ENCODE measurements at places on chromosomes 2 and 18. TPM values are rescaled to one million over a fixed set of nuclear protein-coding genes. Genes with fewer than 3 reads are reported as not detected.

DNA sequence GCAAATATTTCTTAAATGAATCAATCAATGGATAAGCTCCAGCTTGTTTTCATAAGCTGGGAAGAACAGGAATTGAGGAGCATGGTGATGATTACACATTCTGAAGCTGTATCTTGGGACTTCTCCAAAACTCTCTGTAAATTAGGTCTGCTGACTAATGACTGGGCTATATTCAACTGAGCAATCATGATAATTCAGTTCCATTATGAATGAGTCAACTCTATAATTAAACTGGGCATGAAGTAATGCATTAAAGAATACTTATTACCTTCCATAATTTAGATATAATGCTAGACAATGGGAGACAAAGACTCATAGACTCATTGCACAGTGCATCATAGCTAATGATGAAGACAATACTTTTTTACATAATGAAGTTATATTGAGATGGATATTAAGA is 207.4 kb downstream of the CBLN2 start:
- no peak for DNase-seq

- no peak for DNase-seq
Measured at GRCh38 chr2:29246383-29247300, 131.4 kb downstream of the CLIP4 start.

DNA sequence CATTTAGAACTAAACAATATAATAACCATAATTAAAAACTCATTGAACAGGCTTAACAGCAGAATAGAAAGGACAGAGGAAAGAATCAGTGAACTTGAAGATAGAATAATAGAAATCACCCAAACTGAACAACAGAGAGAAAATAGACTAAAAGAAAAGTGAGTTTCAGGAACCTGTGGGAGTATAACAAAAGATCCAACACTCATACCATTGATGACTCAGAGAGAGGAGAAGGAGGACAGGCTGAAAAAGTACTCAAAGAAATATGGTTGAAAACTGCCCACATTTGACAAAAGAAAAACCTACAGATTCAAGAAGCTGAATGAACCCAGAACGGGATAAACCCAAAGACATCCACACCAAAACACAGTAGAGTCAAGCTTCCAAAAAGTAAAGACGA is 54.2 kb upstream of the FMNL2 start:
- no peak for DNase-seq

Gene GKN1
- not detected for total RNA-seq

Gene ASPRV1
- total RNA-seq = 11.2 TPM

Gene POTEJ
- not detected for total RNA-seq

DNA sequence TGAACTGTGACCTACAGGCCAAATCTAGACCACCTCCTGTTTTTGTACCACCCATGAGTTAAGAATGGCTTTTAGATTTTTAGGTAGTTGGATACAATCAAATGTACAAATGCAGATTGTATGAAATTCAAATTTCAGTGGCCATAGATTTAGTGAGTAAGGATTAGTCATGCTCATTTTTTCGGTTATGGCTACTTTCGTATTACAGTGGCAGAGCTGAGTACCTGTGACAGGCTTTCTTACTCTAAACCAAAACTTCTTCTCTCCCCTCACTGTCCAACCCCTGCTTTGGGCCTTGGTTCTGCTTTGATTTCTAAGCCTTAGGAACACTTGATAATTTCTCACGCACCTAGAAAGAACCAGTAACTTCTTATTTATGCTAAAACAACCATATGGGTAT is 82.1 kb downstream of the CDC42EP3 start:
- no peak for DNase-seq

Gene GYPC
- 50.4 TPM for total RNA-seq

Gene YPEL5
- 53.4 TPM for total RNA-seq

- DNase-seq = no peak
Measured at GRCh38 chr18:76643996-76644395, 149.0 kb upstream of the ZNF516 start.

GRCh38 chr18:34773961-34774766 is 64.1 kb downstream of the DTNA start:
- no peak for DNase-seq

DNA sequence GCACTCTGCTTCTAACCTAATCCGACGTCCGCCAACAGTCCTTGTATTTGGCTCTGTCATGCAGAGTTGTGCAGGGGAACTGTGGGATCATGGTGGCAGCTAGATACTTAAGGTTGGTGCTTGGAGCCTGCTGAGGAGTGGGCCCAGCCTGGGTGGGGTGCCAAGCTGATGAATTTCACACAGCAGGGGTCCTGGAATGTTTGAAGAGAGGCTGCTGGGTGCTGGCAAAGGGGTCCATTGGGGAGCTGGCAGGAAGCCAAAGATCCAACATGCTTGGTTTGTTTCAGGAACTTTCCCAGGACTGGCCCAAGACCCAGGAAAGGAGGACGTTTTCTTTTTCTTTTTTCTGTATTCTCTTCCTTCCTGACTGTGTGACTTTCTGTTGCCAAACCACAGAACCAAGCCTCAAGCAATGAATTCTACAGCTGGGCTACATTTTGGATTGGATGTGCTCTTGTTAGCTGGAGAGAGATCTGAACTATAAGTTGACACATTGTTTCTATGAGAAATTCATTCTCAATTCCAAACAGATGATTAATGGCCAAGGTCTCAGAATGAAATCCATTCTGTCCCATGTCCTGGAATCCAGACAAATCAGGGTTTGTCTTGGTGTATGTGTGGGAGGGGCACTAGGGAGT is 49.9 kb downstream of the DHRS9 start:
- DNase-seq = no peak

- DNase-seq = no peak
Measured at GRCh38 chr2:262117-262516, 1.7 kb downstream of the SH3YL1 start.

Gene TM4SF20
- not detected for total RNA-seq

Gene SNED1
- 116 TPM for total RNA-seq

DNA sequence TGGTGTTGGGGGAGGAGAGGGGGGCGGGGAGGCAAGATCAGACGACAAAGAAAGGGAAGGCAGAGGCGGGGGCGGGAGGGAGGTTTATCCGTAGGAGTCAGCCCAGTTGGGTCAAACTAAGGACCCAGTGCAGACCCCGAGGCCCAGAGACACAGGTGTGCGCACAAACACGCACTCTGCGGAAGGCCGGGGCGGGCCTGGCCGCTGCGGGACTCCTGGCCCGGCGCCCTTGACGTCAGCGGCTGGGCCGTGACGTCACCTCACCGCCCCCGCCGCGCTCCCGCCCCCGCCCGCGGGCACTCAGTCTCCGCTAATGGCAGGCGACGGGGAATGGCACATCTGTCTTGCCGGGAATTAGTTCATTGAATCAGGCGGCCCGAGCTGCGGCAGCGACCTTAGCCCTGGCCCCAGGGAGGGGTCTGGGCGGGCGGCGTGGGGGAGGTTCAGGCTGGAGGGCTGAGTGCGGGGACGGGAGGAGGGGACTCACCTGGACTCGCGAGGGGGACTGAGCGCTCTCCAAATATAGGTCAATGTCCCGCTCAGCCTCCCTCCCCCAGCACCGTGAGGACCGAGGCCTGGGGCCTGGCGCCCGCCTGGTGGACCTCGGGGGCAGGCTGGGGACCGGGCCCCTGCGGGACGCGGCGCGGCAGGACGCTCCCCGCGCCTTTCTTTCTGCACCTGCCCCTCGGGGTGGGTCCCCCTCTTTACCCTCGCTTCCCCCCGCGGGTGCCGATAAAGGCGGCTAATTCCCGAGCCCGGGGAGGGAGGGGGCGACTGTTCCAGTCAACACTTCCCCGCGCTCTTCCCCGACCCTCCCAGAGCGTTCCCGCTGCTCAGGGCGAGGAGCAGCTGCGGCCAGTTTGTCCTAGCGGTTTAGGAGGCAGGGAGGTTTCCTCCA is 15.5 kb upstream of the ECEL1 start:
- DNase-seq = no peak

DNA sequence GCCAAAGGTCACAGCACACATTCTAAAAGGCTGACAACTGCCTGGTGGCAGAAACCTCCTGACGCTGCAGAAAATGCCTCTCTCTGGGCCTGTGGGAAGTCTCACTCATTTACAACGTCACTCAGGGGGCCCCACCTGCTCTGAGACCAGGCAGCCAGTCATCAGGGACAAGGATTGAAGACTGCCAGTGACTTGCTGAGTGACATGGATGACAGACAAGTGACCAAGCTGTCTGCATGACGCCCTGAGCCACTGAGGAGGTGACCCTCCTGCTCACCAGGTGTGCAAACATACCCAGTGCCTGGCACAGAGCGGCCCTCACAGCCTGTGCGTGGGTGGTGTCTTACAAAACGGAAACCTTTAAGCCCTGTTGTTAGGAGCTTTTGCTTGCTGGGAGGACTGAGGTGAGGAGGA is 392.4 kb downstream of the TNS1 start:
- no peak for DNase-seq

GRCh38 chr2:41580806-41581205 is 467.0 kb upstream of the PKDCC start:
- DNase-seq = no peak

GRCh38 chr18:63312737-63313395 is 6.7 kb downstream of the BCL2 start:
- no peak for DNase-seq

Gene PKP4
- 100 TPM for total RNA-seq

DNA sequence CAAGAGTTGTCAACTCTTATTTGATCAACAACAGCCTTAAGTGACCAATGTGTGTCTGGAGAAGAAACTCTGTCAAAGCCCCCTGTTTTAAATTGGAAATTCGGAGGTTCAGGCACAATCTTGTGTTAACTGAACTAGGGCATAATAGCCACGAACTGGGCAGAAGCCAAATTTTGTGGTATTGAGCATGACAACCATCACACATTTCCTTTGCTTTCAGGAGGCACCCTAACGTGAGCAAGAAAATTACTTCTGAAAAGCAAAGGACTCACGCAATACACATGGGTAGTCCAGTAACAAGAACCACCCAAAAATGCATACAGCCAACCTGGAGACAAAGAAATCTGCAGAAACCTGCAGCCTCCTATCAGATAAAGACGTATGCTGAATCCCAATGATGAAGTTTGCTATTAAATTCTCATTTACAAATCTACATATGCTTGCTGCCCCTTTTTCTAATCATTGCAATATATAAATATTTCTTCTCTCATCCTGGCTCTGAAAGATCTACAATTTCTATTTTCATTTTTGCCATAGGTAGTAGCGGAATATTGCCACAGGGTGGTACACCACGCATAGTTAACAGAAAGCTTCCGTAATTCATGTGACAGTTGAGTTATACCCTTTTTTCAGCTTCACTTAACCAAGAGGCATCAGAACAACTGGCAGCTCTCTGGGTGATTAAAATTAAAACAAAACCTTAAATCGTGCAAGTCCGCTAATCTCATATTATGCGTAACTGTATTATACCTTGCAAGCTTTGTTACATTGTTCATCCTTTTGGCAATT is 495.8 kb downstream of the NRXN1 start:
- DNase-seq = no peak

GRCh38 chr2:168320267-168320666 is 72.9 kb upstream of the STK39 start:
- DNase-seq = no peak

- no peak for DNase-seq
Measured at GRCh38 chr2:178917555-178917954, 110.3 kb upstream of the TTN start.

DNA sequence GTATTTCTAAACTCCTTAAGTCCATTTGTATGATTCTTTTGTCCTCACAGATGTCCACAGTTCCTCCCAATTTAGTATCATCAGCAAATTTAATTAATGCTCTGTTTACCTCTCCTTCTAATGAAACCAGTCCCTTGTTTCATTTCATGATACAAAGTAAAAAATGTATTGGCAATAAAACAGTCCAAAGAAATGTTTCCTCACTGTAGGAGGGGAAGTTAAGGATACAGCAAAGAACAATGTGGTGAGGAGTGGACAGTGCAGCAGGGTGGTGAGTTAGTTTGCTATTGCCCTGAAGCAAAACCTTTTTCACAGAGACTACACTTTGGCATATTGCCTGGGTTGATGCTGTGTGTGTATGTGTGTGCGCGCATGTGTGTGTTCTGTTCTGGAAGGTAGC is 401.5 kb downstream of the ARHGAP15 start:
- DNase-seq = no peak
